ENCODE measurements at places on chromosomes 13 and 19.

DNA sequence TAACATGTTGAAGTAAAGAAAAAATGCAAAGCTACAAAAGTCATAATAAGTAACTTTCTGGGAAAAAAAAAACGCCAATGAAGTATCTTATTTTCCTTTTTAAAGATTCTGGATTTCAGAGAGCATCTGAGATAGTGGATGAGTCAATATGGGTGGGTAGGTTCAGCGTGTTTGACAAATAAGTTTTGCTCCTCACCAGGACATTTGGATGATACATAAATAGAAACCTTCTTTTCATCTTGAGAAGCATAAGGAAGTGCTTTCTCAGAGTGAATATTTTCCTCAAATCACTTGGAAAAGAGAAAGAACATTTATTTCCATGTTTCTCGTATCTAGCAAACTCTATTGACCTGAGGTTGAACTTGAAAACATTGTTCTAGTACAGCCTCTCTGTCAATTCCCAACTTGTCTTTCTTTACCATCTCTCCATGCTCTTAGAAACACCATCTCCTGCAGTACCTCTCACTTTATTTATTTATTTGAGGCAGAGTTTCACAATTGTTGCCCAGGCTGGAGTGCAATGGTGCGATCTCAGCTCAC lies 463.2 kb downstream of the KLF5 start:
- no peak for DNase-seq
- no peaks in the 10 kb centered on the region for H3K27me3 ChIP-seq
- no peak overlapping the region for H3K4me3 ChIP-seq
- peaks cover 6% of the 10 kb centered on the region for H3K4me1 ChIP-seq

- peaks cover 62% of the 10 kb centered on the region for H3K36me3 ChIP-seq
- H3K27me3 ChIP-seq = no peaks in the 10 kb centered on the region
- no peak overlapping the region for H3K27ac ChIP-seq
- H3K4me3 ChIP-seq = no peak overlapping the region
- no peak for DNase-seq
These were observed 4.3 kb downstream of the HNRNPL start for GRCh38 chr19:38845374-38846024.

DNA sequence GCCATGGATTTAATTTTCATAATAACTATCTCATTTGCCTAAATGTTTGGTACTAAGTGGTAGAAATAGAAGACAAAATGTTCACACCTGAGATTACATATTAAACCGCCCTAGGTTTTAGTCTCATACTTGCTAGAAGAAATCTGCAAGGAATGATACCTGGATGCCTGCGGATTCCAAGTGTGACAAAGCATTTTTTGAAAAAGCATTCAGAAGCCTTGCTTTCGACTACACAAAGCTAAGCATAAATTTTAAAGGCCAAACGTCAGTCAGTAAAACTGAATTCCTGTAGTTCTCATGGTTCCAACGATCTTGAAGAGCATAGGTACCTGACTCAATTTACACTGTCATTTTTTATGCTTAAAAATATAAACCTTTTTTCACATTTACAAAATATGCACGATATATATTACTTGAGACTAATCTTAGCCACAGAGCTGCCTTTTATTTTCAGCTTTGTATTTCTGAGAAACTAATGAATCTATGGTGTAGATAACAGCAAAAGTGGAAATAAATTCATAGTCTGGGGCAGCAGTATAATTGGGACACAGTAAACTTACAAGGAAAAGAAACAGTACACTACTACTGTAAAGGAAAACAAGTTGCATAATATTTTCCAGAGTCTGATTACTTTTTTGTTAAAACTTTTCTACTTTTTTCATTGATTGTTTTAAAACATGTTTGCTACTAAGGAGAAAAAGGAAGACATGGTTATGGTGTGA lies 1.2 kb upstream of the LRRC63 start:
- H3K4me3 ChIP-seq = no peak overlapping the region
- H3K27ac ChIP-seq = no peak overlapping the region
- no peaks in the 10 kb centered on the region for H3K27me3 ChIP-seq
- peaks cover 17% of the 10 kb centered on the region for H3K4me1 ChIP-seq
- no peak for DNase-seq
- H3K36me3 ChIP-seq = no peaks in the 10 kb centered on the region

- no peak for DNase-seq
- H3K4me1 ChIP-seq = no peaks in the 10 kb centered on the region
- H3K27me3 ChIP-seq = peaks cover 40% of the 10 kb centered on the region
These were observed 45.9 kb downstream of the SPTBN4 start for GRCh38 chr19:40512473-40513344.

All from sigmoid colon (tissue), 7 donors.